ENCODE measurements at places on chromosomes 3 and 15. TPM values are rescaled to one million over a fixed set of nuclear protein-coding genes. Genes with fewer than 3 reads are reported as not detected.

LMAN1L gene
- 0.36 TPM for total RNA-seq

CPLX3 gene
- total RNA-seq, result 0.09 TPM

HTR3E gene
- total RNA-seq, result not detected

ARL6IP5 gene
- total RNA-seq, result 122 TPM

COPS2 gene
- total RNA-seq, result 98.6 TPM

GASK1A gene
- not detected for total RNA-seq

LRRFIP2 gene
- 23.3 TPM for total RNA-seq

DNAH12 gene
- not detected for total RNA-seq

UPK1B gene
- not detected for total RNA-seq

MKRN3 gene
- total RNA-seq, result 1.5 TPM

EFHB gene
- 0.44 TPM for total RNA-seq

PRICKLE2 gene
- not detected for total RNA-seq

GABRR3 gene
- 0.05 TPM for total RNA-seq

GOLGA6D gene
- not detected for total RNA-seq

GRAMD2A gene
- total RNA-seq, result 0.21 TPM

TNFAIP8L3 gene
- total RNA-seq, result 0.77 TPM

SETD5 gene
- total RNA-seq, result 164 TPM

KY gene
- total RNA-seq, result not detected

GP5 gene
- total RNA-seq, result 0.26 TPM

TMCO5A gene
- not detected for total RNA-seq

All from activated CD4-positive, alpha-beta T cell treated with anti-CD3 and anti-CD28 coated beads, Interleukin-2, amount 10 ng/mL, durations not matched to agents 24 days and 14 days (primary cell).